ENCODE measurements at places on chromosomes 11 and 22.

DNA sequence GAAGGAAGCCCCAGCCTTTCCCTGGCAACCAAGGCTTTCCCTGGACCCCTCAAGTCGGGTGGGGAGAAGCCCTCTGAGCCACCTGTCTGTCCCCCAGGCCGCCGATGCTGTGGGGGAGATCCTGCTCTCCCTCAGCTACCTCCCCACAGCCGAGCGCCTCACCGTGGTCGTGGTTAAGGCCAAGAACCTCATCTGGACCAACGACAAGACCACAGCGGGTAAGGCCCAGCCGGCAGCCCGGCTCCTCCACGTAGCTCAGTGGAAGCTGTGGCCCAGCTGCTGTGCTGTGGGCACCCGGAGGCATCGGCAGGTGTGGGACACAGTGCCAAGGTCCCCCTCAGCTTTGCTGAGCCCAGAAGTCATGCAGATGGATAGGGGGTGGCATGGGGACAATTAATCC is 12.2 kb upstream of the RHOD start:
- DNase-seq: no peak

- no peak for DNase-seq
These were observed 211.0 kb downstream of the NAV2 start for GRCh38 chr11:19923626-19924025.

DNA sequence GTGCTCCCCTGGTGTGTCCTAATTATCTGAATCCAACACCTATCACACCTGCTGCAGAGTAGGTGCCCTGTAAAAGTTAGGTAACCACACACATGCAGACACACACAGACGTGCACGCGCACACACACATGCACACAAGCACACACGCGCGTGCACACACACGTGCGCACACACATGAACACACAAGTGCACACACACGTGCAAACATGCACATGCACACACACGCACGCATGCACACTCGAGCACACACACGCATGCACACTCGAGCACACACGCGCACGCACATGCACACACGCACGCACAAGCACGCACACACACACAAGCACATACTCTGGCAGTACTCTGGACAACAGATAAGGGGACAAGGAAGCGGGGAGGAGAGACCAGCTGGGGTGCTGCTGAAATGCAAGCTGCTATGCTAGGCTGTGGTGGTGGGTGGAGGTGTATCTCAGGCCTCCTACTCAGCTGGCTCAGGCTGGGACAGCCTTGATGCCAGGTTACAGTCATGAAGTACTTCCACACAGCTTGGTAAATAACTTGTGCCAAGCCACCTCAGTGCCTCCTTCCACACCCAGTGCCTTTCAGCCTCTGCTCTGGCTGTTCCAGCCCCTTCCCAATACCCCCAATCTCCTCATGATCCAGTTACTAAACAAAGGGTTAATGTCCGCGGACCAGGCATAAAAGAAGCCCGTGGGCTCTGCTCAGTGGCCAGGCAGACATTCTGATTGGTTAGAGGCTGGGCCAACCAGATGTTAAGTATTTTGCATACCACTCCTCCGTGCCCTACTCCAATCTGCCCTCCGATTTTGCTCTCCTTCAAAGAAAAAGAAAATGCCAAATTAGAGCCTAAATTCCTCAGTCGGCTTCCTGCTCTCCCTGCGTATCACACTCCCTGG is 374.1 kb downstream of the TENM4 start:
- DNase-seq: no peak

- no peak for DNase-seq
These were observed 717.8 kb downstream of the JRKL start for GRCh38 chr11:97107604-97108003.

- no peak for DNase-seq
These were observed 71.1 kb upstream of the WNT7B start for GRCh38 chr22:46047841-46048595.

- no peak for DNase-seq
These were observed 78.2 kb downstream of the PPP2R1B start for GRCh38 chr11:111688013-111688412.

- DNase-seq: no peak
These were observed 667 bp downstream of the CD81 start for GRCh38 chr11:2377511-2378443.

DNA sequence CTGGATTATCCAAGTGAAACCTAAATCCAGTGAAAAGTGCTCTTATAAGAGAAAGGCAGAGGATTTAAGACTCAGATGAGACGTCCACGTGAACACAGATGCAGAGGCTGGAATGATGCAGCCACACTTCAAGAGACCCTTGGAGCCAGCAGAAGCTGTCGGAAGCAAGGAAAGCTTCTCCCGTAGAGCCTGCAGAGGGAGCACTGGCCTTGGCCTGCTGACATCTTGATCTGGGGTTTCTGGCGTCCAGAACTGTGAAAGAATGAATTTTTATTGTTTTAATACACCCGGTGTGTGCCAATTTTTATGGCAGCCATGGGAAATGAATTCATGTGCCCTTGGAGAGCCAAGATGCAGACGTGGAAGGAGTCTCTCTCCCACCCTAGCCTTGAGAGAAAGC is 407.0 kb upstream of the B3GAT1 start:
- DNase-seq: no peak

- DNase-seq: no peak
These were observed 194.3 kb downstream of the SWAP70 start for GRCh38 chr11:9858218-9858617.

DNA sequence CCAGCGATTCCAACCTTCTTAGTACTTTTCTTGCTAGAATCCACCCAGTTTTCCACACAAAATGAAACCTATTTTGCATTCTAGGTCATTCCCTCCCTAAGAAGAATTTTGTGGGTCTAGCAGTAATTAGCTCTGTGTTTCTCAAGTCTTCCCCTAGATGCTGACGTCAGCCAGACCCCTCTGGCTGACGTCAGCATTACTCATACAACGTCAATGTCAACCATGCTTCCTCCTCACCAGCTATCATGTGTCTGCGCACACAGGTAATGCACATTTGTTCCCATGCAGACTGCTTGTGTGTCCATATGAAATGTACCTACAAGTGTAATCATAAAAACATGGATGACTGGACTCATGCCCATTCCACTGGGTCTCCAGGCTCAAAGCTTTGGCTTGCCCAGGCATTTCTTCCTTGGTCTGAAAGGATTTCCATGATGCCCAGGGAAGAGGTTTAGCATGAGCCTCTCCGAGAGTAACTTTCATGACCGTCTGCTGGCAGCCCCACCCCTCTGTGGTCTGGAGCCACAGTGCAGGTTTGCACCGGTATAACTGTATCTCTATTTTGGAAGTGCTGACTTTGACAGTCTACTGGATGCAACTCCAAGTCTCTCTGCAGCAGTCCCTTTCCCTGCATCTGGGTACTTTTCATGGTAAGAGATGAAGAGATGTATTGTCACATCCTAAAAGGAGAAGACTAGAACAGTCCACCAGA is 58.6 kb downstream of the DSCAML1 start:
- no peak for DNase-seq

DNA sequence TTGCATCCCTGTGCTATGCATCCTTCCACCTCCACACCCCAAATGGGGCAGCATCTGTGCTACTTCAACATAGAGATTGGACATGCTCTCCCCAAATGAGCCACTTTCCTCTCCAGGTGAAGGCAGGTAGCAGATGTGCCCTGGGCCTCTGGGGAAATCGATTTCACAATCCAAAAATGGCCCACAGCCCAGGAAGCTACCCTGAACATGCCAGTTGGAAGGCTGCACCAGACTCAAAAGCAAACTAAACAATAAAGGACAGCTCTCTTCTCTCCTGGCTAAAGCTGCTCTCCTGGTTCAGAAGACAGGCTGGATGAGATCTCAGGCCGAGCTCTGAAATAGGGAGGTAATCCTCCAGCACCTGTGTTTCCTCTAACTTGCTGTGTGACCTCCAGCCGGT is 19.7 kb downstream of the ISX start:
- no peak for DNase-seq

DNA sequence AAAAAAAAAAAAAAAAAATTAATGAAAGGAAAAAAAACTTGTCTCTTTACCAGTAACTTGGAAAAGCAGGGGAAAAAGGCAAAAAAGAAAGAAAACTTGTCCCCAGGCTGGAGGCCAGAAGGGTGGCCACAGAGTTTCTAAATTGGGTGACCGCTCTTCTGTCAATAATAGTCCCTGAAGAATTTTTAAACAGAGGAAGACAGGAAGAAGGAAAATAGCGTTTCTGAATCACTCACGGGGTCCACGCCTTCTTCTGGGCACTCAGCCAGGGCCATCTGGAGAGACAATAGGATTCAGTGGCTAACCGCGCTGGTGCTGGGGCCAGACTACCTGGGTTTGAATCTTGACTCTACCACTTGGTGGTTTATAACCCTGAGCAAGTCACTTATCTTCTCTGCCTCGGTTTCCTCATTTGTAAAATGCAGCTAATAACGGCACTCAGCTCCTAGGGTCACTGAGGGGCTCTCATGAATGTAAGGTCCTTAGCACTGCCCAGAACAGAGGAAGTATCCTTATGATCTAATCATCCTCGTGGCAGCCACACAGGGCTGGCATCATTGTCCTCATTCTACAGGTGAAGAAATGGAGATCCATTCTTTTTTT is 7.0 kb downstream of the C11orf86 start:
- DNase-seq: peak; percentile 47

DNA sequence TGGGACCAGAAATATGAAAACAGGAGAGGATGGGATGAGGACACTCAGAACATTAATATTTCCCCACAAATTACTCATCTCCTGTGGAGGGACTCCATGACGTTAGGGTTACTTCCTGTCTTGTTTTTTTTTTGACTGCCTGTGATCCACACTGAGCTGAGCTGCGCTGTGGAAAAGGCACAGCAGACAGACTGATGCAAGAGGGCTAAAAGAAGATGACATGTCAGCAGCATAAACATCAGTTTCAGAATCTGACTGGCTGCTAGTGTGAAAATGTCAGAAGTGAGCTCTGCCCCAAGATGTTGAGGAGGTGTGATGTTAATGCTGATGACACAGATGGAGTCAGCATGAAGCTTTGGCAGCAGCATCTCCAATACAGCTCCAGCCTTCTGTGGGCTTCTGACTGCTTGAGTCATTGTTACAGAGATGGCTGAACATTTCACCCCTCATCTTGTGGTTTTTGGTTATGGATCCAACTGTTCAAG is 286.8 kb downstream of the BLID start:
- DNase-seq: no peak

DNA sequence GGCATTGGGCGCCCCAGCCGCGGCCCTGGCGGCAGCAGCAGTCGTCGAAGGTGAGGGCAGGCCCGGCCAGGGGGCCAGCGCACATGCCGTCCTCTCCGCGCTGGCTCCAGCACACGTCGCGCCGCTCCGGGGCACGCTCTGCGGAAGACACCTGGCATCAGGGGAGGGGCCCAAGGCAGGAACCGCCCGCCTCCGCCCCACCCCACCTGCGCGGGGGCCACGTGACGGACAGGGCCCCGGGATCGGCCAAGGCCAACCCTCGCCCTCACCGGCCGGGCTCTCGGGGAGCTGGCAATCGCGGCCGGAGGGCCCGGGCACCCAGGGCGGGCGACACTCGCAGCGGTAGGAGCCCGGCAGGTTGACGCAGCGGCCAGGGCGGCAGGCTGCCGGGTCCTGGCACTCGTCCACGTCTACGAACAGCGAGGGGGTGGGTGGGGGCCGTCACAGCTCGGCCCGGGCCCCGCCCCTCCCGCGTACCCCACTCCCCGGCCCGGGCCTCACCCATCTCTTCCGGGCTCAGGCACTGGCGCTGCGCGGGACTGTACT is 14.9 kb downstream of the SCYL1 start:
- no peak for DNase-seq

DNA sequence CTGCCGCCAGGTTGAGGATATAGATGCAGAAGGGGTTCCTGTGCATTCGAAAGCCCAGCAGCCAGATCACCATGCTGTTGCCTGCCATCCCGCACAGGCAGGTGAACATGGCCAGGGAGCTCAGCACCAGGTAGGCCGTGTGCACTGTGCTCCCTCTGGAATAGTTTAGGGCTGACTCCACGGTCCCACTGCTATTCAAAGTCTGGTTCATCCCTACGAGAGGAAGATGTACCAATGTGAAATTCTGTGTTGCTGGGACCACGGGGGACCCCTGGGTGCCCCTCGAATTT is at the start of gene MRGPRD:
Gene MRGPRD (minus strand): TSS at position 211 of the 290 bp plus-strand sequence. CDS start 0 bp downstream, at position 211.
- no peak for DNase-seq

DNA sequence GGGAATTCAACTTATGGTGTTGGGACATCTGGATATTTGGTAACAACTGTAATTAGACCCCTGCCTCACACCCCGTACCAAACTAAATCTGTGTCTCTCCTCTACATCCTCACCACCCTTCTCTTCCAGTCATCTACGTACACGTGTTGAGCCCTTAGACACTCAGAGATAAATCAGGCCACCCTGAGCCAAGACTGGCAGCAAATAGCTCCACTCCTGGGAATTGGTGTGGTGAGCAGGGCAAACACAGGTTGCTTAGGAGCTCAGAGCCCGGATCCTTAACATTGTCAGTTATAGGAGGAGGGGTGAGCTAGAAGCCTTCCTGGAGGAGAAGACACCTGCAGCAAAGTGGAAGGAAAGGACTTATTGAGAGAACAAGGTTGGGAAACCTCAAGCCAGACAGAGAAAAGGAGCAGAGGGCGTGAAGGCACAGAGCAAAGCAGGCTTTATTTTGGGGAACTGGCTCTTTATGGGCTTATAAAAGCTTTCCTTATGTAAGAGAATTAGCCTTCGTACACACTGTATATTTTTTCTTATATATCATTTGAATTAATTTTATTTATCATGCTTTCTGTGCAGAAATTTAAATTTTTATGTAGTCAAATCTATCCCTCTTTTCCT is 36.9 kb upstream of the KLHL35 start:
- DNase-seq: no peak

All from GDM1 (cell line).